Heart right ventricle (tissue), 16 donors: ENCODE measurements at places on chromosomes 6 and 20. TPM values are rescaled to one million over a fixed set of nuclear protein-coding genes. Genes with fewer than 3 reads are reported as not detected.
A peak's percentile ranks its signal among the peaks of the same experiment; 100 is the strongest.

GRCh38 chr20:17952692-17953684 lies 15.6 kb downstream of the SNX5 start:
- DNase-seq = no peak

GRCh38 chr20:10747019-10747418 lies 73.2 kb upstream of the JAG1 start:
- DNase-seq = peak; percentile 13

GRCh38 chr6:22575190-22575589 lies 5.8 kb downstream of the HDGFL1 start:
- no peak for DNase-seq

GRCh38 chr6:77425671-77426070 lies 37.6 kb downstream of the HTR1B start:
- DNase-seq = no peak

GRCh38 chr6:100850174-100850573 lies 31.0 kb downstream of the ASCC3 start:
- no peak for DNase-seq

GRCh38 chr6:32845384-32845884 lies 1.6 kb upstream of the PSMB8 start:
- no peak for DNase-seq

DNA sequence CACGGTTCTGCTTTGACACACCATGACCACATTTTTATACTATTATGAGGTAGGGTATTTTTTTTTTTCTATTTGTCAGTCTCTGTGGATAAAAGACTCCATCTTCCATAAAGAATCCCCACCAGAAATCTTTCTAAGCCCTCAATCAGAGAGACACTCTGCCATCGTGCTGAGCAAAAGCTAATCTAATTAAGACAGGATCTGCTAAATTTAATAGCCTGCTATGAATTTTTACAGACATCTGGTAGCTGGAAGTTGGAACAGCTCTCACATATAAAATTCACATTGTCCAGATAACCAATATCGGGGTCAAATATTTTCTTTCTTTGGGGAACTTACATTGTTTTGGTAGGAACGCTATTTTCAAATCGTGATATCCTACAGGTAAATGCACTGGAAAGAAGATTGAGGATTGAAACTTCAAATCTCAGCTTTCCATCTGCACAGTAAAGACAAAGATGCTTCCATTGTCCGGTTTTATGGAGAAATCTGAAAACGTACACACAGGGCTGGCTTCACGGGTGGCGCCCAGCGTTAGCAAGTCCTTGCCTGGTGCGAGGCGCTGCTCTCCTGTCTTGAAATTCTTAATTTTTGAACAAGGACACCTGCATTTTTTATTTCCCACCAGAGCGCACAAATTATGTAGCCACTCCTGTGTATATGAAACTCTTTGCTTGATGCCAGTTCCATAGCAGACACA lies 573.8 kb upstream of the NOX3 start:
- no peak for DNase-seq

DNA sequence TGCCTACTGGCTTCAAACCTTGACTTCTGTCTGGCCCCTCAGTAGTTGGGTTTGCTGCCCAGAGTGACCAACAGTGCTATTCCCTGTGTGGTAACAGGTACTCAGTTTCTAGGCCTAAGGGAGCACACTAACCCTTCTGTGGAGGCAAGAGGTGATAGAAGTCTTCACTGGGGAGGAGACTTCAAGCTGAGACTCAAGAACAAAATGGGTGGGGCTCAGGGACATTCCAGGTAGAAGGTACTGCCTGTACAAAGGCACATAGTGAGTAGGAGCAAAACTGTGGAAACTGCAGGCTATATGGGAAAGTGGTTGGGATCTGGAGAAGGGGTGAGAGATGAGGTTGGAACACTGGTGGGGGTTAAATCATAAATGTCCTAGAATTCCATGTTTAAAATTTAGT lies 2.3 kb upstream of the SCAND1 start:
- DNase-seq = no peak

GRCh38 chr6:106159531-106159940 lies 73.4 kb downstream of the PRDM1 start:
- no peak for DNase-seq

DNA sequence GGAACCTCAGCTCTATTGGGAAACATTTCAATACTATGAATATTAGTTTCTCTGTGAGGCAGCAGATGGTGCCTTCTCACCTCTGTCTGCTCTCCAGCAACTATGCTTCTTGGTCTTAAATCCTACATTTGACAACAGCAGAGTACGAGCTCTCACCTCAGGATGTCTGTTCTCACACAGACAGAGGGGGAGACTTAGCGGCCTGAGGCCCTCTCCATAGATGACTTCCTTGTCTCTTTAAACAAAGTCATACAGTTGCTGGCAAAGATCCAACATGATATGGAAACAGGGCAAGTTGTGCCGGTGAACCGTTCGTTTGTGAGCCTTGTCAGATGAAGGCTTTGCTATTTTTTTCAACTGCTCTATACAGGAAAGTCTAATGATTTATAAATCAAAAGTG lies 43.7 kb upstream of the GABRR1 start:
- no peak for DNase-seq

GRCh38 chr20:11246251-11246775 lies 572.5 kb upstream of the JAG1 start:
- no peak for DNase-seq

DNA sequence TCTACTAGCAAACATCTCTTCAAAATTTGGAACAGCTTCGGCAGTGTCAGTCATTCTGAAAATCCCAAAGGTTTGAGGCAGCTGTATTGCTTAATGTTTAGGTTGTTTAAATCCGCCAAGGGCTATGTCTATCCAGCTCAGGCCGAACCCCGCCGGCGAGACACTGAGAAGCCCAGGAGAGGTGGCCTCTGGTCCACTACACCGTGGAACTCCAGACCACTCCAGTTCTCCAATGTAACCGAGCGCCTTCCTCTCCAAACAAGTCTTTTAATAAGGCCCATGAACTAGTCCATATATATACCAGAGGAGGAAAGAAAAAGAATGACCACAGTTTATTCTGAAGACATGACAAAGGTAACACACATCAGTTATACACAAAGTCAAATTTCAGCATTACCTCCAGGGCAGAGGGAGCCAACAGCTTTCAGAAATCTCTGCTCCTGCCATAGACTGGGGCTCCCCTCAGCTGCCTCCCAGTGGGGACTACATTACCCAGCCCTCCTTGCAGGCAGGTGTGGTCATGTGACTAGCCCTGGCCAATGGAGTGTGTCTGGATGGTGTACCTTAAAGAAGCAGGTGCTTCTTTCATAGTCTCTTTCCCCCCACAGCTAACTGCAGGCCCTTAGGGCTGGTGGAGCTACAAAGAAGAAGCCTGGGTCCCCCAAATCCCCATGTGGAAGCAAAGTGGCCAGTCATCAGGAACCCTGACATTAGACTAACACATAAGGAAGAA lies at the start of gene RAMACL:
Gene RAMACL, minus strand, starts transcription at position 255 of the 733 bp plus-strand sequence. Its CDS starts 201 bp downstream, at position 54.
- no peak for DNase-seq

- no peak for DNase-seq
Measured at GRCh38 chr6:44113414-44113813, 13.8 kb downstream of the MRPL14 start.

GRCh38 chr20:64157878-64158277 lies 6.4 kb upstream of the MYT1 start:
- DNase-seq = no peak

DNA sequence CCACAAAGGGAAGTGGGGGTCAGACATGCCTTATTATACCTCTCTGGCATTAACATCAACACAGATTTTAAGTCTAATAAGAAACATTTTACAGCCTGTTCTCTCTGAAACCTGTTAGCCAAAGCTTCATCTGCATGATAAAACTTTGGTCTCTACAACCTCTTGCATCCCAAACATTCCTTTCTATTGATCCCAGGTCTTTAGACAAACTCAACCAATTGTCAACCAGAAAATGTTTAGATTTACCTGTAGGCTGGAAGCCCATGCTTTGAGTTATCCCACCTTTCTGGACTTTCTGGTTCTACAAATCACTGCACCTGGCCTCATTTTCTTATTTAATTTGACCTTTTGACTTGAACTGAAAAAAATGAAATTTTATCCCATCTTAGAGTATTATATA lies 20.8 kb downstream of the MCM8 start:
- no peak for DNase-seq

GRCh38 chr6:156402628-156403027 lies 374.6 kb upstream of the ARID1B start:
- DNase-seq = no peak

DNA sequence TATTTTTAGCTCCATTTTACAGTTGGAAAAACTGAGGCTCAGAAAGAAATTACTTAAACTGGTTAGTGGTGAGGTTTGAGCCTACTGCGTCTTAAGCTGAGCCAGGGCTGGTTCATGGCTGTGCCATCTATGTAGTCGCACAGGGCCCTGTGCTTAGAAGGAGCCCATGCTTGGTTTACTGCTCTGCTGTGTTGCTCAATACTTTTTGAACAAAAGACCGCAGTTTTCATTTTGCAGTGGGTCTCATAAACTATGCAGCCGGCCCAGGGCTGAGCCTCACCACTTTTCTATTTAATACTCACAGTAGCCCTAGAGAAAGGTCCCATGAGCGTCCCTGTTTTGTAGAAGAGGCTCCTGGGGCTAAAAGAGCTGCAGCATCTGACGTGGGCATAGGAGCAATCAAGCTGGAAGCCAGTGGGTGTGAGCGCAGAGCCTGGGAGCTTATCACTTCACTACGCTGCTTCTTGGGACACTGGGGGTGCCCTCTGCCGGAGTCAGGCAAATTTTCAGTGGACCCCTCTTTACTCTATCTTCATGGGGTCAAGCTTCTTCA lies 501 bp downstream of the SIRPB2 start:
- DNase-seq = no peak

GRCh38 chr6:150142670-150143515 lies at the start of gene PPP1R14C:
Gene PPP1R14C (plus strand): TSS chr6:150143044. CDS start chr6:150143193, 149 bp downstream.
- DNase-seq = peak; percentile 50

DNA sequence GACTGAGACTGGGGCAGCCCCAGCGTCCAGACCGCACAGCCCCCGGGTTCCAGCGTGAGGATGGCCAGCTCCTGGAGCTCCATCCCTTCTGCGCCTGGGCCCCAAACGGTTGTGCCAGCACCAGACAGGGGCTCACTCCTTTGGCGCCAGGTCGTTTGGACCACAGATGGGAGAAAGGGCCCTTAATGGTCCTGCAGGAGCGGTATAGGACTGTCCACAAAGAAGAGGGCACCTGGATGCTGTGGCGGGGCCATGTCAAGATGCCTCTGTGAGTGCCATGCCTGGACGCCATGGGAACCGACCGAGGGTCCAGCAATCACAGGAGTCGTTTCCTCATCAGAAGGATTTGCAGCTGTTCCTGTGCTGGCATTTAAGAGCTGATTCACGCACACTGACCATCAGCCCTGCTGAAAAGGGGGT lies 82.7 kb downstream of the DLL1 start:
- DNase-seq = no peak

DNA sequence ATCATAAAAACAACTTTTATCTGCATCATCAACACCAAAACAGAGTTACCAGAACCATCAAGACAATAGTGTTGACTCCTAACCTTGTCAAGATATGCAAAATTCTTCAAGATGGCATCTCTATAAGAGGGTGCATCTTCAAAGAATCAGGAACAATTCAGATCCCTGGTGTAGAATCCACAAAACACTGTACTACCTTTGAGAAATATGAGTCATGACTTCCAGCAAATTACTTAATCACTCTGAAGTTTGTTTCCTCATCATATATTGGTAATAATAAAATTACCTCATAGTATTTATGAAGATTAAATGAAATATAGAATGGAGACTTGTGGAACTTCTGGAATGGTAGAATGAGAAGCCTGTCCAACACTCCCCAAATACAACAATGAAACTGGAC lies 221.3 kb upstream of the SUPT3H start:
- no peak for DNase-seq

DNA sequence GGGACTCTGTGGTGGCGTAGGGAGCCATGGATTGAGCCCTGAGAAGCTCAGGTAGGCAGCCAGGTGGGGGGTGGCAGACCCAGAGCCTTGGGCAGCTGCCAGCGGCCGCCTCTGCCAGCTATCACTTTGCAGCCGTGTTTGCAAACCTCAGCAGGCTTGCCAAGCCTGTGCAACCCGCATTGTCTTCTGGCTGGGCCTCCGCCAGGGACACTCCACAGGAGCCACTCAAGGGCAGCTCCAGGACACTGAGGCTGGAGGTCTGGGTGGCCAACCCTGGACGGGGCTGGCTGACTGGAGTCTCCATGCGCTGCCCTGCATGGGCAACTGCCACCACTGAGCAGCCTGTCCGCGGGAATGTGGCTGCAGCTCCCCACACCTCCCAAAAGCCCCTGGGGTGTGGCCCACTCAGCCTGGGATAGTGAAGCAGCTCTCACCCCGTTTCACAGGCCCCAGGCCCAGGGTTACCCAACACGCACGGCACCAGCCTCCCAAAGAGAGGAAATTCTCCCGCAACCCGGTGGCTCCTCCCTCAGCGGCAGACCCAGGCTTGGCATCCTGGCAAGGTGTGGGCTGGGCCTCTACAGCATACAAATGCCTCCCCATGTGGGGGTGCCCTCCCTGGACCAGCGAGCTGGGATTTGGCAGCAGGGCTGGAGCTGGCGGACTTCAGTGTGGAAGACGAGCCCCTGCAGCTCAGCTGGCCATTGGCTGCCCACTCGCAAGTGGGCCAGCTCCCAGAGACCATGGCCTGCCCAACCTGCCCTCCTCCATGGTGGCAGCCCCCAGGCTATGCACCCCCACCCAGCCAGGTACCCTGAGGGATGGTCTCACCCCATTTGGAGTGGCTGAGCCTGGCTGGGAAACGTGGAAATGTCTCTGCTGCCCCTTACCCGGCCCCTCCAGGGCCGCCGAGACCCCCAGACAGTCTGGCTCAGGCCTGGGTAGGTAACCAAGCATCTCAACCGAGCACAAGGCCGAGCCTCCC lies 2.9 kb downstream of the CHRNA4 start:
- DNase-seq = peak; percentile 82

GRCh38 chr6:145569140-145569539 lies 166.2 kb downstream of the EPM2A start:
- DNase-seq = no peak

Gene PPP1R3G
- 5.5 TPM for polyA plus RNA-seq

Gene PTGIS
- polyA plus RNA-seq = 6.5 TPM

Gene ARMC2
- 2.5 TPM for polyA plus RNA-seq

Gene SPATA25
- polyA plus RNA-seq = 4.3 TPM

Gene OR2B6
- polyA plus RNA-seq = not detected

Gene LY6G6D
- not detected for polyA plus RNA-seq

Gene MDFI
- polyA plus RNA-seq = 4.4 TPM

Gene HDGFL1
- not detected for polyA plus RNA-seq

Gene APCDD1L
- polyA plus RNA-seq = not detected

Gene SNPH
- polyA plus RNA-seq = 4.8 TPM

Gene BPI
- 0.01 TPM for polyA plus RNA-seq

Gene TMEM217
- polyA plus RNA-seq = 0.64 TPM

Gene NKAPL
- polyA plus RNA-seq = 7.6 TPM

Gene TCF21
- polyA plus RNA-seq = 8.0 TPM

Gene AVP
- polyA plus RNA-seq = not detected

Gene RAET1L
- 0.03 TPM for polyA plus RNA-seq
